ENCODE measurements at places on chromosomes 11 and 22.

DNA sequence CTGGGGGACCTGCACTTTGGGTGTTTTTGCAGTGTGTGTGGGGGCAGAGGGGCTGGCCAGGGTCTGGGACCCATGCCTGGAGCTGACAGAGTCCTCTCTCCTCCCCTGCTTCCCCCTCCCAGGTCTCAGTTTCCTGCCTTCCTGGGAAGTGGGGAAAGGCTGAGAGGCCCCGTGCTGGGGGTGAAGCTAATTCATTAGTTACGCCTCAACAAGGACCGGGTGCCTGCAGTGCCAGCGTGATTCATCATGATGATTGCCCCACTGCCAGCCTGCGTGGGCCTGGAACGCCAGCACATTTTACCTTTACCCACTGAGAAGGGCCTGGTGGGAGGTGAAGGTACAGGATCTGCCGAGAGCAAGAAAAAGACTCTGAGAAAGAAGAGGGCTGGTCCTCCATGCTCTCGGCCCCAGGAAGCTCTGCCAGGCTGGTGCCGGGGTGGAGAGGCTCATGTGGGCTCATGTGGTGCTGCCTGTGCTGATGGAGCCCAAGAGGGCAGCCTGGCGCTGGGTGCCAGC lies 2.9 kb upstream of the LRRC10B start:
- DNase-seq = no peak

- no peak for DNase-seq
These were observed 4.7 kb upstream of the TREH start for GRCh38 chr11:118684187-118684586.

DNA sequence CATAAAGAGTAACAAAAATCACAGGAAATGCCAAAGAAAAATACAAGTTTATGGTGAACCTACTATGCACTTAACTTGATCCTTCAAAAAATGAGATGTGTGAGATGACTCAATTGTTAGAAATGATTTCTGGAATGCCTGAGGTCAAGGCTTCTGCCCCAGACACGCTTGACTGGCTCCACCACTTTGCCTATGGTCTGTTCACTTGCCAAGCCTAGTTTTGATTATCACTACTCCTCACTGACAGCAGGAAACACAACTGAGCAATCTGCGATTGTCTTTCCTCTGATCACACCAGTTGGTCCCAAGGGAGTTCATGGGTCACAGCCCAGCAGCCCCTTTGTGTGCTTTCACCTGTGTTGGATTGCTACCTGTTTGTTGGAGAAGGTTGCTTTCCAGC lies 20.6 kb upstream of the PRDM10 start:
- DNase-seq = no peak

DNA sequence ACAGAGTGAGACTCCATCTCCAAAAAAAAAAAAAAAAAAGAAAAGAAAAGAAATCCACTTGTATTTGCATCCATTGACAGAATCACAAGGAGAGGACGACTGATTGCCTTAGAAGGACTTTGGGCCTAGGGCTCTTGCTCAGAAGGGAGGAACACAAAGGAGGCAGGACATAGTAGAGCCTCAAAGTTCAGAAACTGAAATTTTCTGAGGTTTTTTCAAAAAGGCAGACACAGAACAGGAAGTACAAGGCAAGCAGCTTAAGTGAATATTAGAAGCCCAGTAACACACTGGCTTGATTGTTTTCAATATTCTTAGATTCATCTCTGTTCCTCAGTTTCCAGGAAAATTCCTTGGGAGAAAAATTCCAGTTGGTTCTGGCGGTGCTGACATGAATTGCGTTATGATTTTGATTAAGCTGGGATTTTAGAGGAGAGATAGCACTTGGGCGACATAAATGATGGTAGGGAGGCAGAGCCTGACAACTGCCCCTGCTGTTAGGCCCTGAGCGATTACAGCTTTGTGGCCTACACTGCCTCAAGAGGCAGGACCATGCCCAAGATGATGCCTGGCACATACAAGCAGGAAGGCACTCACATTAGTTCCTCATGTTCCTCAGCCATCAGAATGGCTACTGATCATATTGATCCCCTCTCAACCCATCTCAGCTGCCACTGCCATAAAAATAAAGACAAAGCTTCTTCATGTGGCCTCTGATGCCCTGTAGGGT lies 15.3 kb downstream of the CLPB start:
- DNase-seq = no peak

DNA sequence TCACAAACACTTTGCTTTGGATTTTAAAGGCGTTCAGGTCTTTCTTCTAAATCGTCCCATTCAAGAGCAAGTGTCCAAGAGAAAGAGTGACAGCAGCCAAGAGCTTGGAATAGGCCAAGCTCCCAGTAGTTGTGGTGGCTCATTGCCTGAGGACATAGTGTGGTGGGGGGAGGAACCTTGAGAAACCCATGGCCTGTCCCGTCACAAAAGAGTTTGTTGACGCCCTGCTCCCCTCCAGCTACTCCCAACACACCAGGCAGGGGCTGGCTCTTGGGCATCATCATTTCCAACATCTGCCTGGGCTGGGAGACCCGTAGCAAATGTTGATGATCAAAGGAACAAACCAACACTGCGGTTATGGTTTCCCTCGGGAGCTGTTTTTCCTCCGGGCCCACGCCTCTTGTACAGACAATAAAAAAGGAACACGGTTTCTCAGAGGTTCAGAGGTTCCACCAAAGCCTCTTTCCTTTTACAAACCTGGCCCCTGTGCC lies 20.8 kb downstream of the FADS3 start:
- DNase-seq = no peak

DNA sequence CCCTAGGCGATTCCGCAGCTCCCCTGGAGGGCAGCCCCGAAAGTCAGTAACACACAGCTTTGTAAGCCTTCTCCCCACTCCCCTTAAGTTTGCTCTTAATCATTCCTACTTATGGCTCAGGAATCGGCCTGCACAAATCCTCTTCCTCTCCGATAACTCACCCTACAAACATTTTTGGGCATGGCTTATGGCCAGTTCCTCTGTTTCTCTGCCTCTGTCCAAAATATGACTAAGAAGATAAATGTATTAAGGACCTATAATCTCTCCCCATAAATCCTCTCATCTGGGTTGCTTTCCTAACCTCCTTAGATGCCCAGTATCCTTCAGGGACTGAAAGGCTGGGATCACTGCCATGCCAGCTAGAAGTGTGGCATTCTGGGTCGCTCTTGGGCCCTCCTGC lies 41.0 kb downstream of the PAMR1 start:
- DNase-seq = no peak

- DNase-seq = peak; percentile 8
These were observed 48.5 kb downstream of the GGTLC2 start for GRCh38 chr22:22692707-22693530.

- DNase-seq = no peak
These were observed 113.2 kb downstream of the ATG16L2 start for GRCh38 chr11:72927380-72927779.

DNA sequence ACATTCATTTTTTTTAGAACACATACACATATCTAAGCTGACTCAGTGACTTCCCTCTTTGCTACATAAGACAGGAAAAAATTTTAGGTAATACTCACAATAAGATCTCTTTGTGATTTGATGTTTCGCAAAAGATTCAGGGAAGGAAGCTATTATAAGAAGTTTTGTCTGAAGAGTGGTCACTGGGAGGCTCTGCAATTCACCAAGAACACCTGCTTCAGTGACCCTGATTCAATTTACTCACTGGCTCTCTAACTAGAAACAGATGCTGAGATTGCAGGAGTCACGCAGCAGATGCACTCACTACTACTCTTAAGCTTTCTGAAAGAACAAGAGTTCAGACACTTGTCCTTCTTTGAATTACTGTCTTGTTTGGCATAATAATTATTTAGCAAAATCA lies 193.6 kb upstream of the DDI1 start:
- DNase-seq = no peak

DNA sequence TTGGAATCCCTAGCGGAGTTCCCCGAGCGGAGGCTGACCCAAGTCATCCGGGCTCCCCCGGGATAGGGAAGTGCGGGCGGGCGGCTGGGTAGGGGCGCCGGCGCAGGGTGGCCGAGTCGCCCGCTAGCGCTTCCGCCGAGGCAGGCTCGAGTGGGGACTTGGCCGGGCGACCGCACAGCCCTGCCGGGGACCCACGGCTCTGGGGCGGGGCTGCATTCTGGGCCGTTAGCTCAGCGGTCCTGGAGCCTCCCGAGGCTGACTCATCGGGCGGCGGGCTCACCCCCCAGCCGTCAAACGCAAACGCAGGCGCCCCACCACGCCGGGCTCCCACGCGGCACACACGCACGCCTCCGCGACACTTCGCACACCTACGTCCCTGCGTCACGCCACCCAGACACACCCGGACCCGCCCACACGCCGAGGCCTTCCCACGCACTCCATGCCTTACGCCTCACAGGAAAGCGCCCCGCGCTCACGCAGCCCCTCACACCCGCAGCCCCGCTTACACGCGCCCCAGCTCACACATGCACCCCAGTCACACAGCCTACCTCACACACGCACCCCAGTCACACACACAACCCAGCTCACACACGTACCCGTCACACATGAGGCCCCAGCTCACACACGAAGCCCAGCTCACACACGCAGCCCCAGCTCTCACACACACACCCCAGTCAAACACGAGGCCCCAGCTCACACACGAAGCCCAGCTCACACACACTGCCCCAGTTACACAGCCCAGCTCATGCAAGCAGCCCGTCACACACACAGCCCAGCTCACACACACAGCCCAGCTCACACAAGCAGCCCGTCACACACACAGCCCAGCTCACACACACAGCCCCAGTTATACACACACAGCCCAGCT lies 1.2 kb downstream of the PHLDB1 start:
- DNase-seq = no peak

DNA sequence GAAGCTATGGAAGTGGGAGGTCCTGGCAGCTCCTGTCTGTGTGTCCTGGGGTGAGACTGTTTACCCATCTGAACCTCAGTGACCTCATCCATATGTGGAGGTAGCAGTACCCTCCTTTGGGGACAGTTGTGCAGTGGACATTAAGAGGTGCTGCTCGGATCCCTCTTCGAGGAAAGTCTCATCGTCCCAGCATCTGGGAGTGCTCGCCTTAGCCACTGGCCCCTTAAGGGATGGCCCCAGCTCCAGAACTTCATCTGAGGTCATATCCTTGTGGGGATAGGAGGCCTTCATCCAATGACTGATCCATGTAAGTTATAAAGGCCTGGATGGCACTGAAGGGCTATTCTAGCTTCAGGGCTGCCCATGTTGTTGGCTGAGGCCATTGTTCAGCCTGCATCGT lies 538.1 kb downstream of the MIAT start:
- DNase-seq = no peak

DNA sequence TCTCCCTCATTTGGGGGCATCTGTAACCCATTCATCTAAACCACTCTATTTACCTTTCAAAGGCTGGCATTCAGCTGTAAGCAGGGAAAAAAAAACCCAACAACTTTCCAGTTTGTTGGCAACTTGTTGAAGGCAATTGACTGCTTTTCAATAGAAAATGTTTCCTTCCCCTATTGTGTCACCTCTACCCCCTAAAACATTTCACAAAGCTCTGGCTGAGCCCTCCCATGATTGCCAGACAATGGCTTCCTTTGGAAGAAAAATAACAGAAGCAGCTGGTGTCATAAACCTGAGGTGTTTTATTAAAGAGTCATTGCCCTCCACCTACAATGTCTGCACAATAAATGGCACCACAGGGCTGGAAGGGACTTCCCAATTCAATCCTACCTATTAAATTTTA lies 22.1 kb upstream of the PSMA1 start:
- DNase-seq = peak; percentile 69

DNA sequence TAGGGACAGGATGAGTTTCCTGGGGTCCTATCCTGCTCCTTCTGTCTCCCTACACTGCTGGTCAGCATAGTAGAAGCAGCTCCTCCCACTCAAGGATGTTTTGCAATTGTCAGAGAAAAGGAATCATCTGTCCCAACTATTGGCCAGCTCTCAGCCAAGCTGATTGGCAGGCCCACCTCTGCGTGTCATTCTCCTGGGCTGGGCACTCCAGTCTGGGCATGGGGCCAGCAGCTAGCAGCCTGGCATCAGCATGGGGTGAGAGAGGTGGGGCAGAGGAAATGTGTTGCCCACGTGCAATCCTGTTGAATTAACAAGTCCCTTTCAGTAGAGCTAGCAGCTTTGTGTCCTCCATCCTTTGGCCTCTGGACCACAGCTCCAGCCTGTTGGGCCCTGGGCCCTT lies 14.1 kb downstream of the ANKK1 start:
- DNase-seq = peak; percentile 79

- DNase-seq = no peak
These were observed 21.6 kb downstream of the RTN4R start for GRCh38 chr22:20246368-20247009.

DNA sequence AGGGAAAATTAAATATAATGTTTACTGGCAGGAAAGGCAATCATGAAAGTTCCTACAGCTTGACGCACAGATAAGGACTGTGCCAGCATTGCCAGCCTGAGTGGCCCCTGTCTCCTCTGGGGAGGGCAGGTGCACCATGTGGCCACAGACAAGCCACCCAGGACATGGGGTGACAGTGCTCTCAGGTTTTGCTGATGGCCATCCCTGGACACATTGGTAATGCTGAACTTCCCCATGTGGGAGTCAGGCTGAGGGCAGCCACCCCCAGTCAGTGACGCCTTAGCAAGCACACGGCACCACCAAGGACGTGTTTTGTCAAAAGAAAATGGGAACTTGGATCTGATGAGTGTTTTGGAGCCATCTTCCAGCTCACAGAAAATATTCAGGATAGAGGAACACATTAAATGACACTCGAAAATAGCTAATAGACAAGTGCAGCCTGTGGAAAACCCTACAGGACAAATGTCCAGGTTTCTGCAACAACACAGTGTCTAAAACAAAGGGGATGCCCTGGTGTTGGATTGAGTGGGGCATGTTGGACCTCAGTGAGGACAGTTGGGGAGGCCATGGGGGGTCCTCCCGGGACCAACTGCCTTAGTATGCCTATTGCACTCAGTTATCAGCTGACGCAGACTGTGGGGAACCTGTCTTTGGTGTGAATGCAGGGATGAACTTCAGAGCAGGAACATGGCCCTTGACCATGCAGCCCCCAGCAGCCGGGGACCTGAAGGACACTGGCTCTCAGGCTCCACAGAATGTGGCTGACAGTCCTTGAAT lies 1450.5 kb downstream of the BRD1 start:
- DNase-seq = no peak
